Retina (tissue), 1 donor: ENCODE measurements at places on chromosomes 7 and 10.

- no peak for DNase-seq
Measured at GRCh38 chr10:17181751-17182150, 19.7 kb downstream of the TRDMT1 start.

- DNase-seq: no peak
Measured at GRCh38 chr10:79948976-79949722, at the start of gene SFTPD. Gene SFTPD, minus strand, starts transcription at chr10:79949105. Its CDS starts 2,446 bp downstream, at chr10:79946659.

DNA sequence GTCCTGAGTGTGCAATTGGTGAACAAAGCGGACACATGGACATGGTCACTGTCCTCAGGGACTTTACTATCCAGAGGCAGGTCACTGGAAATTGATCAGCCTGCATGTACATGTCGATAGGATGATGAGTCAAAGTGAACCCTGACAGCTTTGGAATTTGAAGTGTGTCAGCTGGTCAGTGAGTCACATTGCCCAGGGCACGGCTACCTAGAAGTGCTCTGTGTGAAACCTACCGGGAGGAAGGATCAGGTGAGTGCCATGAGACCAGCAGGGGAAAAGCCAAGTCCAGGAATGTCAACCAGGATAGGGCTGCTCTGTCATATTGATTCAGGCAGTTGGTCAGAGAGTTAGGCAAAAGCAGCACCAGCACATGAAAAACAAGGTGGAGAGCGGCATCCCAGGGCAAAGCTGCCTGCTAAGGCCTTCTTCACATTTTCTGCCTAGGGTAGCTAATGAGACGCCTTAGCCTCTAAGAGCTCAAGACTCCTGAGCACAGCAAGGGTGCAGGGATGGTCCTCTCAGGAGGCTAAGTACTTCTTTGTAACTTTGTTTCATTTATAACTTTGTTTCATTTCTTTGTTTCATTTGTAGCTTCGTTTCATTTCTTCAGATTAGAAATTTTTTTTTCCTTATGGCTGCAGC is 19.4 kb upstream of the PDCD4 start:
- DNase-seq: no peak

GRCh38 chr10:10053051-10053450 is 964.6 kb upstream of the CELF2 start:
- no peak for DNase-seq

- no peak for DNase-seq
Measured at GRCh38 chr10:48775206-48775517, 90.5 kb downstream of the WDFY4 start.

DNA sequence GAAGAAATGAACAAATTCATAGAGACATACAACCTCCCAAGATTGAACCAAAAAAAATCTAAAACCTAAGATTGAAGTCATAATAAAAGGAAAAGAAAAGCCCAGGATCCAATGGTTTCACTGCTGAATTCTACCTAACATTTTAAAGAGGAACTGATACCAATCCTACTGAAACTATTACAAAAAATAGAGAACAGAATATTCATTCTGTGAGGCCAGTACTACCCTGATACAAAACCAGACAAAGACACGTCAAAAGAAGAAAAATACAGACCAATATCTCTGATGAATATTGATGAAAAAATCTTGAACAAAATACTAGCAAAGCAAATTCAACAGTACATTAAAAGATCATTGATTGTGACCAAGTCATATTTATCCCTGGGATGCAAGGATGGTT is 128.5 kb upstream of the STEAP1 start:
- DNase-seq: no peak

- DNase-seq: peak; percentile 49
Measured at GRCh38 chr7:43439631-43440401, 143.1 kb upstream of the STK17A start.

DNA sequence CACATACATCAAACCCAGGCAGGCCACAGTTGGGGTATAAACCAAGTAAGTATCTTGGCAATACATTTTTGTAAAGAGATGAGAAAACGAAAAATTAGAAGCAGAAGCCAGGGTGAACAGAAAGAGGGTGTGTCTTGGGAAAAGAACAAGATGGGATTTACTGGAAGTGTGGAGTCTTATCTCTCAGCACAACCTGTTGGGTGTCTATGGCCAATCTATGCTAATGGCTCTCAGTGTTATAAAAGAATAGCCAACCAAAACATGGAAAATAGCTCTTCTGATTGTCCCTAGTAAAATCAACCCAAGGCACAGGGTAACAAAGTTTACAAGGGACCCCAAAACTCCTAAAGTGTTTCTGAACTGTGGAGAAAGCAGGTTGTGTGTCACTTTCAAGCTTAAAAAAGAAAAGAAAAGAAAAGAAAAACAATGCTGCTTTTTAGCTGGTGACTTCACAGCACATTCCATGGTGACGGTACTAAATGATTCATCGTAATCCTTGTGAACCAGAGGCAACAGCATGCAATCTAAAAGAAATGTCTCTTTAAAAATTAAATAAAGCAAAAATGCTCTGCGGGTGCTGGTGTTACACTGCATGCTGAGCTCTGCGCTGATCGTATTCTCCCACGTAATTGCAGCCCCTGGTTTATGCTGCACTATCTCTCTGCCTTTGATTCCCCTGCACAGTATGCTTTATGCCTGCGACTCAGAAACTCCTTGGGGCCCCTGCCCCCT is 100.8 kb downstream of the C10orf90 start:
- DNase-seq: peak; percentile 62

DNA sequence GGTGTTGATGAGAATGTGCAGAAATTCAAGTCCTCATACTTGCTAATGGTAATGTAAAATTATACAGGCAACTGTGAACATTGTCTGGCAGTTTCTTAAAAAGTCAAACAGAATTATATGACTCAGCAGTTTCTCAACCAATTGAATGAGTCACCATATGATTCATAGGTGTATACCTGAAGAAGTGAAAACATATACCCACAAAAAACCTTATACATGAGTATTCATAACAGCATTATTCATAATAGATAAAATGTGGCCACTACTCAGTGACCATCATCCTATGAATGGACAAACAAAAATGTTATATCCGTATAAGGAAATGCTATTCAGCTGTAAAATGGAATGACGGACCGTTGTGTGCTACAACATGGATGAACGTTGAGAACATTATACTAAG is 253.5 kb downstream of the MALRD1 start:
- DNase-seq: no peak
